ENCODE measurements at places on chromosomes 7 and 10. TPM values are rescaled to one million over a fixed set of nuclear protein-coding genes. Genes with fewer than 3 reads are reported as not detected.

BAG3 gene
- total RNA-seq: 12.4 TPM

ZNF467 gene
- total RNA-seq: 2.6 TPM

TMEM140 gene
- 8.3 TPM for total RNA-seq

ACTR3C gene
- total RNA-seq: not detected

SLC18A3 gene
- under 0.01 TPM for total RNA-seq

LAMB4 gene
- total RNA-seq: 0.09 TPM
